ENCODE measurements at places on chromosomes 16 and 17. TPM values are rescaled to one million over a fixed set of nuclear protein-coding genes. Genes with fewer than 3 reads are reported as not detected.

- no peak for DNase-seq
- H3K36me3 ChIP-seq = peaks cover 30% of the 10 kb centered on the region
- no peaks in the 10 kb centered on the region for H3K27me3 ChIP-seq
- no peak overlapping the region for H3K27ac ChIP-seq
Measured at GRCh38 chr17:75901727-75902126, 3.0 kb downstream of the MRPL38 start.

NTN1 gene
- not detected for total RNA-seq

DNA sequence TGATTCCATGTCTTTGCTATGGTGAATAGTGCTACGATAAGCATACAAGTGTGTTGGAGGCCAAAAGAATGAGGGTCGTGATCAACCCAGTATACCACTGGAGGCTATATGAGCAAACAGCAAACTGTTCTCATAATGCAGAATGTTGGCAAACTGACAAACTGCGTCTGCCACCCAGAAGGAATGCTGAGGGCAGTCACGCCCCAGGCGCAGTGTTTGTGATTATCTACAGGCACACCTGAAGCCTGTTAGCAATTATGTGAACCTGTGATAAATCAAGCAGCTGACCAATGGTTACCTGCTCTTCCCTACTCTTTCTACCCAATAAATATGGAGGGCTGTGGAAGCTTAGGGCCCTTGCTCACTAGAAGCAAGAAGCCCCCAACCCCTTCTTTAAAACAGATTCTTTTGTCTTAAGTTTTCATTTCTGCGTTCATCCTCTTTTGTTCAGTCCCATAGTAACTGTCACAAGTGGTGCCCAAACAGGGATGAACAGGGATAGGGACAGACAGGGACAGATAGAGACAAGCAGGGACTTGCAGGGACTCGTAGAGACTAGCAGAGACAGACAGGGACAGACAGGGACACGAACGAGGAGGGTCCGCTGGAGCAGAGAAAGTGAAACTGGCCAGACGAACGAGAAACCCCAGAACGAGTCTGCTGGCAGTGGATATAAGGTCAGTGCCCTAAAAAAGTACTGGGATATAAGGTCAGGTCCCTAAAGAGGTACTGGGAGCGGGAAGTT, 25.1 kb downstream of the CD300LG start:
- H3K4me1 ChIP-seq = no peaks in the 10 kb centered on the region
- no peaks in the 10 kb centered on the region for H3K27me3 ChIP-seq
- no peaks in the 10 kb centered on the region for H3K36me3 ChIP-seq
- no peak overlapping the region for H3K4me3 ChIP-seq

MT1F gene
- 12.9 TPM for total RNA-seq

GUCY2D gene
- not detected for total RNA-seq

SLC13A2 gene
- total RNA-seq = not detected

Measured in CD4-positive, alpha-beta memory T cell (primary cell).